ENCODE measurements at places on chromosomes 11 and 22. TPM values are rescaled to one million over a fixed set of nuclear protein-coding genes. Genes with fewer than 3 reads are reported as not detected.

DNA sequence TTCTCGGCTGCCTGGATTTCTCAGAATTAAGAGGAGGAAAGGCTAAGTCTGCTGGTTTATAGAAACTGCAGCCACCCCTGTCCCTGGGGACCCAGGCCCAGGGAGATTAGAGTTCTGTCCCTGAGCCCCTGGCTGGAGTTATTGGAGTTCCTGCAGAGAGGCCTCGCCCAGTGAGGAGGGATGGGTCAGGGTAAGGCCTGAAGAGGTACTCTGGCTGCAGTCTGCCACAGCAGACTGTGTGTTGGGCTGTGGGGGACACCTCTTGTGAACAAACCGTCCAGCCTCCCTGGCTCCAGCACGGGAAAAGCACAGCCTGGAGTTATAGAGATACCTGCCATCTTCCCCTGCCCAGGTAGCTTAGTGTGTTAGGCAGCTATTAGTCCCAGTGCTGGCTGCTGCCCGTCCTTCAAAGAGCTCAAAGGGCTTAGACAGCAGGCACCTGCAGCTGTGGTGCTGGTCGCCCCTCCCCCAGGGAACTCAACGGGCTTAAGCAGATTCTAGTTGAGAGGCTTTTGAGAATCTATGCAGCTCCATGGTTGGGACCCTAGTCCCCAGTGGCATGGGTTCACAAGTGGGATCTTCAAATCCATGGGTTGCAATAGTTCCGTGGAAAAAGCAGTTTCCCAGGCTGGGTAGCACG is 36.6 kb upstream of the MUC15 start:
- H3K27me3 ChIP-seq: no peaks in the 10 kb centered on the region
- no peak for DNase-seq
- H3K4me1 ChIP-seq: no peaks in the 10 kb centered on the region
- H3K4me3 ChIP-seq: no peak overlapping the region

- peaks cover 7% of the 10 kb centered on the region for H3K4me1 ChIP-seq
- H3K27me3 ChIP-seq: peaks cover 12% of the 10 kb centered on the region
- no peak overlapping the region for H3K4me3 ChIP-seq
- peaks cover 5% of the 10 kb centered on the region for H3K36me3 ChIP-seq
- H3K27ac ChIP-seq: no peak overlapping the region
- DNase-seq: no peak
Observed at GRCh38 chr11:1586699-1587098, 1.6 kb upstream of the KRTAP5-1 start.

DNA sequence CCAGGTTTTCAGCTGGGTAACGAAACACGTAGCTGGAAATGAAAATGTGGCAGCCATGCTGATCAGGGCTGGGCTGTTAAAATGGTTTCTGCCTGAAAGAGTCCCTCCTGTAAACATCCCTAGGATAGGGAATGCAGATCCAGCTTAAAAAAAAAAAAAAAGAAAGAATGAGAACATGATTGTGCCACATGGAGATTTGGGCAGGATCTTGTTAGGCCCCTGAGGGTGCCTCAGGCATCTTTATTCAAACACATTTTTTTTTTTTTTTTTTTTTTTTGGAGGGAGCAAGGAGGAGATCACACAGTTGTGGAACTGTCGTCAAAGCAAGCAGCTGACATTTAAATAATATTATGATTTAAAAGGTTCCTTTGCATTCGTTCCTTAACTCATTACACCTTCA is 900.3 kb downstream of the OPCML start:
- H3K4me3 ChIP-seq: no peak overlapping the region
- no peaks in the 10 kb centered on the region for H3K27me3 ChIP-seq
- DNase-seq: no peak
- H3K27ac ChIP-seq: no peak overlapping the region

- no peaks in the 10 kb centered on the region for H3K36me3 ChIP-seq
- H3K4me3 ChIP-seq: no peak overlapping the region
- H3K27ac ChIP-seq: no peak overlapping the region
- DNase-seq: no peak
- H3K4me1 ChIP-seq: no peaks in the 10 kb centered on the region
- H3K27me3 ChIP-seq: no peaks in the 10 kb centered on the region
Observed at GRCh38 chr11:92362989-92363388, 138.4 kb downstream of the FAT3 start.

GRCh38 chr11:11572386-11572785 is 49.4 kb downstream of the GALNT18 start:
- H3K4me1 ChIP-seq: peaks cover 35% of the 10 kb centered on the region
- no peak for DNase-seq
- H3K4me3 ChIP-seq: no peak overlapping the region
- H3K27ac ChIP-seq: no peak overlapping the region
- H3K27me3 ChIP-seq: no peaks in the 10 kb centered on the region

DNA sequence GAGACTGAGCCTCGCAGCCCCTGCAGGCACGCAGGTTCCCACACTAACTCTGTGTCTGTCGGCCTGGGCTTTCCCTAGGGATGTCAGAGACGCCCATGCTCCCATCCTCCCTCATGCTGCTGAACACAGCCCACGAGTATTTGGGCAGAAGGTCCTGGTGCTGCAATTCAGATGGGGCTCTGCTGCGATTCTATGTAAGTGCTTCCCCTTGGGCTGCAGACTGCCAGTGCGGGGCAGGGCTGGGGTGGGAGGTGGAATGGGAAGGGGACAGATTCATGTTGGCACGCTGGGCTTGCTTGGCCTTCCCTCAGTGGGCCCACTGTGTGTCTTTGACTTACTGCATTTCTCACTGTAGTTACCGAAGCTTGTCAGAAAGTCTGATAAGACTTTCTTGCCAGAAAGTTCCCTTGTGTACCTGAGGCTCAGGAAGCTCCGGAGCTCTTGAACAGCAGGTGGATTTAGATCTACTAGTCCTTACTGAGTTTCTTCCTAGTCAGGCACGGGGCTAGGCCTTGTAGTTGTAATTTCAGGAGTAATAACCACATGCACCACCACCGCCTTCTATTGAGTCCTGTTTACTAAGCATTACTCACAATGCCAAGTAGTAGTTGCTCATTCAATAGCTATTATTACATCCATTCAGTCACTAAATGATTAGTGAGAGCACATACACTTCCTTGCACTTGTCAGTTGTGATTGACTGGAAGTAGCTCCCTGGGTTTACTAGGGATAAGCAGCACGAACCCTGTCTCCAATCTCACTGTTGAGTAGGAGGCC is 65.2 kb downstream of the CABIN1 start:
- H3K27me3 ChIP-seq: no peaks in the 10 kb centered on the region
- H3K4me1 ChIP-seq: no peaks in the 10 kb centered on the region
- no peak overlapping the region for H3K27ac ChIP-seq
- peaks cover 58% of the 10 kb centered on the region for H3K36me3 ChIP-seq

GRCh38 chr11:12216671-12217374 is 106.4 kb downstream of the MICAL2 start:
- H3K4me1 ChIP-seq: peaks cover 29% of the 10 kb centered on the region
- no peak for DNase-seq
- no peak overlapping the region for H3K27ac ChIP-seq
- no peak overlapping the region for H3K4me3 ChIP-seq
- no peaks in the 10 kb centered on the region for H3K27me3 ChIP-seq

DNA sequence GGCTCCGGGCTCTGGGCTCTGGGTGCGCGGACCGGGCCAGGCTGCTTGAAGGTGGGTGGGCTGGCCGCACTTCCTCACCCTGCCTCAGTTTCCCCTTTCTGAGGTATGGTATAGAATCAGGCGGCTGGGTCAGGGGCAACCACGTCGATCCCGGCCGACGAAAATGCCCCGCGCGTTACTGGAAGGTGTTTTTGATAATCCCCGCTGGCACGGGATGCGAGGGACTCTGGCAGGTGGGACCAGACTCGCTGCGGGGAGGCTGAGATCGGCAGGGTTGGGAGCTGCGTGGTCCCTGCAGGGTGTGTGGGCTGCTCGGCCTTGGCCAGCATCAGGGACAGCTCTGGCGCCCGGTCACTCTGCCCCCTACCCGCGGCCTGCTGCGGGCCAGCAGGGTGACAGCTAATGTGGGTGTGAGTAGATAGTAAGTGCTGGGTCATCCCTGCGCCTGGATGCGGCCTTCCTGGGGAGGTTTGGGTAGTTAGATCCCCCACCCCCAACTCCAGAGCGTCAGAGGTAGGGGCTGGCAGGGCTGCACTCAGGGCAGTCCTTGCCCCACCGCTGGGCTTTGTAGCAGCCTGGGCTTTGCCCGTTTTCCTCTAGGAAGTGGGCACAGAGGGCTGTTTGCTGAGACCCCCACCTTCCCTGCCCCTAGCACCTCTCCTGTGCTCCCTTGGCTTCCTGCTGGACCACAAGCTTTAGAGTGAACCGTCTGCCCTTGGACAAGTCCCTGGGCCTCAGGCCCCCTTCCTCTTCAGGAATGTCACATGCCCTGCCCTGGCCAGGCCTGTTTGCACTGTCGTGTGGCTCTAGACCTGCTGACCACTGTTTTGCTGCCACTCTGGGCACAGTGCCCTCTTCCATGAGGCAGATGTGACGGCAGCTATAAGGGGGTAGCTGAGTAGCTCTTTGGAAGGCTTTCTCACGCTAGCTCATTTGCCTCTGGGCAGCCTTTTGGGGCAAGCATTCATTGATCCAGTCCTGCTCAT is 579 bp downstream of the TANGO2 start:
- H3K4me3 ChIP-seq: peak overlapping the region; percentile 81
- peak; percentile 28 for DNase-seq
- no peaks in the 10 kb centered on the region for H3K27me3 ChIP-seq
- H3K36me3 ChIP-seq: peaks cover 12% of the 10 kb centered on the region

GRCh38 chr11:128575174-128575960 is 12.0 kb downstream of the ETS1 start:
- no peaks in the 10 kb centered on the region for H3K27me3 ChIP-seq
- H3K36me3 ChIP-seq: no peaks in the 10 kb centered on the region
- H3K27ac ChIP-seq: no peak overlapping the region
- no peak for DNase-seq
- H3K4me1 ChIP-seq: peaks cover 5% of the 10 kb centered on the region

GRCh38 chr11:396948-397548 is 3.0 kb downstream of the PKP3 start:
- H3K4me3 ChIP-seq: no peak overlapping the region
- no peak overlapping the region for H3K27ac ChIP-seq
- H3K4me1 ChIP-seq: peaks cover 12% of the 10 kb centered on the region
- no peaks in the 10 kb centered on the region for H3K27me3 ChIP-seq
- DNase-seq: no peak

DNA sequence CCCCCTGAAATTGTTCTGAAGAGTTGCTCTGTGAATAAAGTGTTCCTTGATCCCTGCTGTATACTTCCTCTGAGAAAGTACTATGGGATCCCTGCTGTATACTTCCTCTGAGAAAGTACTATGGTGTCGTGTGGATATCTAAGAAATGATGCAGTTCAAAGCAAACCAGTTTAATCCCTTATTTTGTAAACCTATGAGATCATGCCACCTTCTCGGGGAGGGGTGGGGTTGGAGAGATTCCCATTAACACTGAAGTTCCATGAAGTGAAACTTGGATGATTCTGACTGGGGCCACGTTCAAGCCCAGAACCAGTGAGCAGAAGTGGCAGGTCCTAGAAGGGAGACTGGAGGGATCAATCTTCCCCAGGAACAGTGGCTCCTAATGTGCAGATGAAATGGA is 13.0 kb upstream of the TP53AIP1 start:
- no peak overlapping the region for H3K27ac ChIP-seq
- H3K27me3 ChIP-seq: no peaks in the 10 kb centered on the region
- H3K36me3 ChIP-seq: no peaks in the 10 kb centered on the region
- H3K4me3 ChIP-seq: no peak overlapping the region
- DNase-seq: no peak

DNA sequence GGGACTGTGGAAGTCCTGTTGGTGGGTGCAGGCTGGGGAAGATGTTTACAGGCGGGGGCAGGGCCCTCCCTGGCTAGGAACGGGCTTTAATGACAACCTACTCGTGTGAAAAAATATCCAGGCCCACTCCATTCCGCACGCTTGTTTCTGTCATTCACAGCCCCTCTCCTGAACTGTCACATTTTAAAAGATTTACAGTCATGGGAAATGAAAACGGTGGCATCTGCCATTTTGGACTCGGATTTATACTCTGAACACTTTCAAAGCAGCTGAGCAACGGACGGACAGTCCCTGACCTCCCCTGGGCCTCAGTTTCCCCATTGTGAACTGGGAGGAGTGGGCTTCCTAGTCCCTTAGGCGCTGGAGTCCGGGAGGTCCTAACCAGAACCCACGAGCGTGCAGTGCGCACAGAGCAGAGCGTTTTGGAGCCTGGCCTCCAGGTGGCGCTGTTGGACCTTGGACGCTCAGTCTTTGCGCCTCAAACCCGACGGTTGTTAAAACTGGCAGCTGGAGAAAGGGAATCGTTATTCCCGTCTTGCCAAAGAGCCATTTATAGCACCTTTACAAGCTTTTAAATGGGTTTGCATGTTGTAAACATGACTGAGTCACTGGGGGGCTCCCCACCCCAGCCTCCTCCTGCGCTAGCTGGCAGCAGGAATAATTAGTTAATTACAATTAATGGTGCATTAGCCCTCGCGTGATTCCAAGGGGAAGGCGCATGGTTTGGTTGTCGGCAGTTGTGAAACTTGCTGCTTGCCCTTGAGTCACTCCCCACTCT is 75.3 kb downstream of the FBLN1 start:
- H3K4me3 ChIP-seq: no peak overlapping the region
- peak; percentile 80 for DNase-seq
- no peaks in the 10 kb centered on the region for H3K36me3 ChIP-seq
- H3K27me3 ChIP-seq: no peaks in the 10 kb centered on the region
- no peaks in the 10 kb centered on the region for H3K4me1 ChIP-seq

- H3K27me3 ChIP-seq: no peaks in the 10 kb centered on the region
- peaks cover 7% of the 10 kb centered on the region for H3K4me1 ChIP-seq
- H3K4me3 ChIP-seq: no peak overlapping the region
- no peak for DNase-seq
- H3K36me3 ChIP-seq: no peaks in the 10 kb centered on the region
Observed at GRCh38 chr11:69396051-69396947, 85.2 kb upstream of the LINC01488 start.

DNA sequence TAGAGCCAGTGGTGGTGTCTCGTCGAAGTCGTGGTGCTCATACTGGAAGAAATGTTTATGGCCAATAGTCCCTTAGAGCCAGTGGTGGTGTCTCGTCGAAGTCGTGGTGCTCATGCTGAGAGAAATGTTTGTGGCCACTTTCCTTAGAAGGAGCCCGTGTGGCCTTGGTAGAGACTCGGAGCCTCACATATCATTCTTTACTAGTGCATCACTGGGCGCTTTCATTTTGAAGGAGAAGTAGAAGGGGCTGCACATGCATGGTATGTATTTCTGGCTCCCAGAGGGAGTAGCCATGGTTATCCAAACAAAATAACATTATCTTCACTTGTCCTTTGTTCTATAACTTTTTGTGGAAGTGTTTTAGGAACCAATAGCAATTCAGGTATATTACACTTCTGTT is 69.5 kb downstream of the JAM3 start:
- H3K4me3 ChIP-seq: no peak overlapping the region
- peaks cover 20% of the 10 kb centered on the region for H3K27me3 ChIP-seq
- DNase-seq: no peak
- H3K36me3 ChIP-seq: no peaks in the 10 kb centered on the region
- no peak overlapping the region for H3K27ac ChIP-seq

Gene DNAJB7
- total RNA-seq: not detected

Gene OR52K2
- total RNA-seq: not detected

Gene KCNQ1OT1
- 1.7 TPM for total RNA-seq

Gene HMOX1
- 2.5 TPM for total RNA-seq

Gene C11orf97
- not detected for total RNA-seq

Gene SLC17A6
- not detected for total RNA-seq

All from MCF 10A (cell line).